Heart left ventricle (tissue), 16 donors: ENCODE measurements at places on chromosomes 3 and 15.

GRCh38 chr3:196412704-196413103, 19.5 kb downstream of the UBXN7 start:
- DNase-seq, result no peak

DNA sequence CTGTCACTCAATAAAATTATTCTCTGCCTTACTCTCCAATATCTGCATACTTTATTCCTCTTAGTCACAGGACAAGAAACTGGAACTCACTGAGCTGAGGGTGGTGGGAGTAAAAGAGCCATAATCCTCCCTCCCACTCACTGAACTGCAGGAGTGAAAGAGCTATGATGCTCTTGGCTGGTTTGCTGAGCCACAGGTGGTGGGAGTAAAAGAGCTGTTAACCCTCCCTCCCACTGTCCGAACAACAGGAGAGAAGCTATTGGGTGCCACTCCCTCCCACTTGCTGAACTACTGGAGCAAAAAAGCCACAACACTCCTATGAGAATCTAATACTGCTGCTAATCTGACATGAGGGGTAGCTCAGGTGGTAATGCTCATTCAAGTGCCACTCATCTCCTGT, 391.0 kb downstream of the NSUN3 start:
- DNase-seq, result no peak

- no peak for DNase-seq
Observed at GRCh38 chr3:7204848-7205156, 343.9 kb downstream of the GRM7 start.

- DNase-seq, result no peak
Observed at GRCh38 chr15:77798151-77798835, 165.6 kb upstream of the LINGO1 start.

DNA sequence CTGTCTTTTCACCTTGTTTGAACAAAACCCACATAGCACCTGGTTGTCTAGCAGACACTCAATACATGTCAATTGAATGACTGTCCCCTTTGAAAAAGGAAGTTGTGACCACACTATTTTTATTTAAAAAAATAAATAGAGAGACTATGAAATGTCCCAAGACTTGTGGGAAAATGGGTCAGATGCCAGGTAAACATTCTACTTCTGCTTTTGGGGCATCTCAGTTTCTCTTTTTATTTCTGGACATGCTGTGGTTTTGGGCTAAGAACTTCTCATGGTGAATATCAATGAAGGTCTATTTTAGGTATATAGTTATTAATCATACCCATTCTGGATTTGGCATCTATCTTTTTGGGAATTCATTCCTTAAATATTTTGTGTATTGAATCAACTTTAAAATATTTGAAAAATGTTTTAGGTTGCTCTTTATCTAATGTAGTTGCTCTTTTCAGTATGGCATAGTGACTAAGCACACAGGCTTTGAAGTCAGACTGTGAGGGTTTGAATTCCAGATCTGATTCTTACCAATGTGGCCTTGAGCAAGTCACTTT, 4.4 kb downstream of the TMEM45A start:
- DNase-seq, result no peak

DNA sequence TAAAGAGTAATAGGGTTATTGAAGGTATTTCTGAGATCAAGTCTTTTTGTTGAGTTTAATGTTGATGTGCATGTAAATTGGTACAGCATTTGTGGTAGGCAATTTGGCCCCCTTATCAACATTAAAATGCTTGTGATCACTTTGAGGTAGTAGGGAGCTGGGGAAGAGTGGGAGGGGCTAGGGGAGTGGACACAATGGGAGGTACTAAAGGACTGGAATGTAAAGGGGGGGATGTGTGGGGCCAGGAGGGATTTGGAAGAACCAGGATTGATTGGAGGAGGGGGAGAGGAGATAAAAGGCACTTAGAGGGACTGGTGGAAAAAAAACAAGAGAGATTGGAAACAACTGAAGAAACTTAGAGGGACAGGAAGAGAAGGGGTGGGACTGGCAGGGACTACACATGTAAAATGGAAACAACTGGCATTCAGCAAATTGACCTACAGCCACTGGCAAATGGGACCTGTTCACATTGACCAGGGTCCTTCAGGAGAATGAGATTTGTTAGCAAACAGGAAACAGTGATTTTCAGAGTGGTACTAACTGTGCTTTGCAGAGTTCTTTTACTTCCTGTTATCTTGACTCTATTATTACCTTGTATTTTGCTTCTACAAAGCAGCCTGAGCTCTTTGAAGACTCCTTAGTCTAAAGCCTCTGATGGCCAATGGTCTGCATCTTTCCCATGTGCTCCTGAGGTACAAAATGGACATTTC, 47.8 kb upstream of the ZBTB38 start:
- no peak for DNase-seq

GRCh38 chr3:168061332-168061996, 34.3 kb downstream of the GOLIM4 start:
- no peak for DNase-seq

GRCh38 chr3:150830094-150830681, 67.2 kb upstream of the SIAH2 start:
- DNase-seq, result no peak

DNA sequence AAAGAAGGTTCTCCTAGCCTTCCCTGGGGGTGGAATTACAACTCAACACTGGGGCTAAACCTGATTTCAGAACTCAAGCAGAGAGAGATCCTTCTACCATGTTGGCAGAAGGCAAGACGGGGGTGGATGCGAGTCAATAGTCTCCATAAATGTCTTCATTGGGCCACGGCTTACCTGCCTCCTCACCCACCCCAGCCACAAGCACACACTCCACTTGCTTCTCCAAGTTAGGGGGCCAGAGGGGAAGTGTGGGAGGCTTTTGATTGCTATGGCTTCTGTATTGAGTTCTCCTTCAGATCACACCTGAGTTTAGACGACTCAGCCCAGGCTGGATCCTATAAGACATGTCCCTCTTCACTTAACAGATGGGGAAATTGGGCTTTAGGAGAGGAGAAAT, 178.9 kb downstream of the UACA start:
- no peak for DNase-seq

DNA sequence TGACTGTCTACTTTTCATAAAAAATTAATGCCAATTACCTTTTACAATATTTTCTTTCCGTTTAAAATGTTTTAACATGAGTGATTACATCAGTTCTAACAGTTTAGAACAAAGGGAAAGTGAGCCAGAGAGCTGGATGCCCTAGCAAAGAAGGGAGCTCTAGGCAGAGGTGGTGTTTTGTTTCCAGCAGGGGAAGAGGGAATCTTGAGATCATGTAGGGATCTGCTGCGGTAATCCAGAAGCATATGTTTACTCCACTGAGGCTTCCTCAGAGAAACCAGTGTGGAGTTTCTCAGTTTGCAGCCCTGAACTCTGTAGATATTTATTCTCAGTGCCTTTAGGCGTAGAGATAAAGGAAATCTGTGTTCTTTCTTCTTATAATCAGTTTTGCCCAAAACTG, 399.3 kb downstream of the NLGN1 start:
- no peak for DNase-seq

DNA sequence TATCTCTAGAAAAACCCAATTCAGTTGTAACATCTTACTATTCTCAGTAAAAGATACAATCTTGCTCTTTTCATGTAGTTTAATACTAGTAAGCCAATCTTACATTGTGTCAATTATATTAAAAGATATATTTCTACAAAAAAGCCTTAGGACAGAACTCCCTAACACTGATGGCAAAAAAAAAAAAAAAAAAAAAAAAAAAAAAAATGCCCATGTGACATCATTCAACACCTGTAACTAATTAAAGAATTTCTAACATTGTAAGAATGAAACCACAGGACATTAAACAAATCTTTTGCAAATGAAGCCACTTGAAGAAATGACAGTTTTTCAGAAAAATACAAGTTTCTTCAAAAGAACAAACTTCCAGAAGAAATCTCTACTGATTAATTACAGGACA, 119.8 kb downstream of the SUCLG2 start:
- no peak for DNase-seq

DNA sequence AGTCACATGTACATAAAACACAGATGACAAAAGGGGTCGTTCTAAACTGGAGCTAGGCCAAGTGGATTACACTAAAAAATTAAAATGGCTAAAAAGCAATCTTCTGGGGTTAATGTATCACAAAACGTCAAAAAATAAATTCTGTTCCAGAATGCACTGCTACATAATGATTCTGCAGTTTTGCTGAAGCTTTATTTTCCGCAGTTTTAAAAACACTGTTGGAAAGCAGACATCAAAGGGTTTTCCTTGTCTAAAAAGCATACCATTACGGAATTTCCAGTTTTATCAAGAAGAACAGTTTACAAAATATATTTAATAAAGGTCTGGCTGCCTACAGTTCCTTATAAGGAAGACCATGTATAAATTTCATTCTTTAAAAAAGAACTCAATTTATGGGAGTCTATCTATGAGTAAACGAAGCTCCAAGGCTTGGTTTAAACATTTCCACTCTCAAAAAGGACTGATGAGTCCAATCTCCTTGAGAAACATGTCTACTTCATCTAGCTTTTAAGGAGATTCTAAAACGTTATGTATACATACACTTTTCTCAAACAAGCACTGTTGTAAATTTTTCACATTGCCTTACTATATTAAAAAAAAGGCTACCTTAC, 1.3 kb downstream of the DMXL2 start:
- no peak for DNase-seq

GRCh38 chr3:164806188-164806587, 272.1 kb downstream of the SI start:
- DNase-seq, result no peak

DNA sequence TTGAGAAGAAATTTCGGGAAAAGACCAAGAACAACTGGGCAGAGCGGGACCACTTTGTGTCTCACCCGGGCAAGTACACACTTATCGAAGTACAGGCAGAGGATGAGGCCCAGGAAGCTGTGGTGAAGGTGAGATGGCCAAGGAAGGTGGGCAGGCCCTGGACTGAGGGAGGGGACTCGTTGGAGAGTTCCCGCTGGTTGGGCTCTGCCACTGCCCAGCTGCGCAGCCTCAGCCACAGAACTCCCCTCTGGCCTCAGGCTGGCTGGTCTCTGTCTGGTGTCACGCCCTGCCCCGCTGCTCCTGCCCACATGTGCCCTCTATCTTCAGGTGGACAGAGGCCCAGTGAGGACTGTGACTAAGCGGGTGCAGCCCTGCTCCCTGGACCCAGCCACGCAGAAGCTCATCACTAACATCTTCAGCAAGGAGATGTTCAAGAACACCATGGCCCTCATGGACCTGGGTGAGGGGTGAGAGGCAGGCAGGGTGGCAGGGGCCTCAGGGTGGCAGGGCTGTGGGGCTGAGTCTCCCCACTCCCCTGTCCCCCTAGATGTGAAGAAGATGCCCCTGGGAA, 2.4 kb downstream of the PARP3 start:
- no peak for DNase-seq

DNA sequence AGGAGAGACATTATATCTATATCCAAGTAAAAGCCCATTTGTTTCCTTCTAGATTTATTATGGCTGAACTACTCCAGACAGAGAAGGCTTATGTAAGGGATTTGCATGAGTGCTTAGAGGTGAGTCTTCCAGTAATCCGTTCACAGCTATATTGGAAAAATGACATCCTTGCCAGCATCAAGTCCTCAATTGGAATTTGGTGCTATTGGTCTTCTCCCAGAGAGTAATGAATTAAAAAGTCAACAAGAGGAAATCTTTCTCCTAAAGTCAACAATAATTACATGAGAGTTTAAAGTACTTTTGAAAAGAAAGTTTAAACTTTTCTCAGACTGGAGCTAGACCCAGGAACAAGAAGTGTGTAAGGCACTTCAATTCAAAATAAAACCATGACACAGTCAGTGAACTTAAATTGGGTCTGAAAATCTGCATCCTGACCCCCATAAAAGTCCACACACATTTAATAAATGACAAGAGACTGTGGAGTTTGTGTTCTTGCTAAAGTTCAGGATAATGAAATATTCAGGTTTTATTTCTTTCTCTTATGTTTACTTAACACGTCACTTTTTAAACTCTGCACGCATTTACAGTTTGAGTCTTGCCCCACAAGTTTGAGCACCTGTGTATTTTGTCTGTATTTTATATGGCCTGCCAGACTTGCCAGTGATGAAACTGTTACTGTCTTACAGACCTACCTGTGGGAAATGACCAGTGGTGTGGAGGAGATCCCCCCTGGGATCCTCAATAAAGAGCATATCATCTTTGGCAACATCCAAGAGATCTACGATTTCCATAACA, 268.2 kb upstream of the UMPS start:
- DNase-seq, result no peak

DNA sequence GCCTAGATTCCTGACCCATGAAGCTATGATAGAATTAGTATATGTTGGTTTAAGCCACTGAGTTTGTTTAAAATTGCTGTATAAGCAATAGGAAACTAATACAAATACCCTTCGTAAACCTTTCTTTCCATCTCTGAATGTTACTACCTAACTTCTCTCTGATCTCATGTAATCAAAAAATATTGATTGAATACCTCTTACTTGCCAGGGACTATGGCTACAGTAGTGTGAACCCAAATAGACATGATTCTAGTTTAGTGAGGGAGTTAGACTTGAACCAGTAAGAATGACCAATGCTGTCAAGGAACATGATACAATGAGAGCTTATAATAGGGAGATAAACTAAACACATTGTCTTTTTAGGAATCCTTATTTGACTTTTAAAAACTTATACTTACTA, 19.4 kb downstream of the STT3B start:
- no peak for DNase-seq

GRCh38 chr15:66716656-66717020, 14.6 kb downstream of the SMAD6 start:
- DNase-seq, result no peak

GRCh38 chr3:156187146-156187769, 66.9 kb downstream of the KCNAB1 start:
- DNase-seq, result no peak

DNA sequence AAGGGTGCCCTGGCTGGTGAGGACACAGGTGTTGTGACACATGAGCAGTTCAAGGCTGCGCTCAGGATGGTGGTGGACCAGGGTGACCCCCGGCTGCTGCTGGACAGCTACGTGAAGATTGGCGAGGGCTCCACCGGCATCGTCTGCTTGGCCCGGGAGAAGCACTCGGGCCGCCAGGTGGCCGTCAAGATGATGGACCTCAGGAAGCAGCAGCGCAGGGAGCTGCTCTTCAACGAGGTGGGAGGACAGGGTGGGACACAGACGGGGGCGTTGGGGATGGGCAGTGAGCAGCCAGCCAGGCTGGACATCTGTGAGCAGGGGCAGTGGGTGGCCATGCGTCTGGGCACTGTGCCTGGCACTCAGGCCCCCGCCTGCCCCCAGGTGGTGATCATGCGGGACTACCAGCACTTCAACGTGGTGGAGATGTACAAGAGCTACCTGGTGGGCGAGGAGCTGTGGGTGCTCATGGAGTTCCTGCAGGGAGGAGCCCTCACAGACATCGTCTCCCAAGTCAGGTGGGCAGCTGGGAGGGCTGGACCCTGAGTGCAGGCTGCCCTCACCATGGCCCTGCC, 10.3 kb downstream of the ANKRD63 start:
- no peak for DNase-seq
